ENCODE measurements at places on chromosomes 6 and 20.

GRCh38 chr20:8438748-8439147 is 306.7 kb downstream of the PLCB1 start:
- DNase-seq = no peak

GRCh38 chr6:71908162-71908765 is 21.9 kb downstream of the RIMS1 start:
- no peak for DNase-seq

DNA sequence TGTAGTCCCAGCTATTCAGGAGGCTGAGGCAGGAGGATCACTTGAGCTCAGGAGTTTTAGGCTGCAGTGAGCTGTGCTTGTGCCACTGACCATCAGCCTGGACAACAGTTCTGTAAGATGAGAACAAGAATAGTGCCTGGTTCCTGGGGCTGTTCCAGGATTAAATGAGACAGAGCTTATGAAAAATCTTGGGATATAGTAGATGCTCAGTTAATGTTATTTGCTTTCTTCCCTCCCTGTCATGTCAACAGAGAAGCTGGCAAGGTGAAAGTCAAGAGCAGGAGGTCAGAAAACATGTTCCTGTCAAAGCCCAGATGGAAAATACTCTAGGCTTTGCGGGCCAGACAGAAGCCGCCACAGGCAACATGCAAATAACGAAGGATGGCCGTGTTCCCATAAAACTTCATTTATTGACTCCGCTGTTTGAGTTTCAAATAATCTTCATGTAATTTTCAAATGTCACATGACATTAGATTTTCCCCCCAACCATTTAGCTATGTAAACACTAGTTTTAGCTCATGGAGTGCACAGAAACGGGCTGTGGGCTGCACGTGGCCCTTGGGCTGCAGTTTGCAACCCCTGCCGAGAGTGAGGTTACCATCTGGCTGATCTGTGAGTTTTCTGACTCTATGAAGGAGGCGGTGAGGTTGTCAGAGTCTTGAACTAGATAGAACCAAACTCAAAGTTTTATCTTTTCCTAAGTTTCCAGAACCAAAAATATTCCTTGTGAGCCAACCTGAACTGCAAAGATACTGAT is 63.4 kb upstream of the PMEPA1 start:
- no peak for DNase-seq

GRCh38 chr20:483815-484644 is 21.7 kb upstream of the TBC1D20 start:
- DNase-seq = no peak

- no peak for DNase-seq
These were observed 96.0 kb downstream of the PLEKHG1 start for GRCh38 chr6:150695652-150696051.

DNA sequence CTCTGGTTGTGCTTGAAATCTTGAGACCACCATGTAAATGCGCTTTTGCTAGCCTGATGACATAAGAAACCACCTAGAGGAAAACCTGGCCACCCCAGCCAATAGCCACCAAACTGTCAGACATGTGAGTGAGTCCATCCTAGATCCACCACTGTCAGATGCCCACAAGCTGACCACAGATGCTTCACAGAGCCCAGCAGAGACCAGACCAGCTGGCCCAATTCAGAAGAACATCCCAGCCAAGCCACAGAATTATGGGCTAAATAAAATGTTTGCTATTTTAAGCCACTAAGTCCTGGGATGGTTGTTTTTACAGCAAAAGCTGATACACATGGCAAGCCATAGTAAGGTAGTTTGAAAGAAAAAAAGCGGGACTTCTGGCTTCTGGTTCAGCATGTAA is 425.3 kb downstream of the KIF16B start:
- DNase-seq = no peak
